ENCODE measurements at places on chromosomes 13 and 19.
A peak's percentile ranks its signal among the peaks of the same experiment; 100 is the strongest.

DNA sequence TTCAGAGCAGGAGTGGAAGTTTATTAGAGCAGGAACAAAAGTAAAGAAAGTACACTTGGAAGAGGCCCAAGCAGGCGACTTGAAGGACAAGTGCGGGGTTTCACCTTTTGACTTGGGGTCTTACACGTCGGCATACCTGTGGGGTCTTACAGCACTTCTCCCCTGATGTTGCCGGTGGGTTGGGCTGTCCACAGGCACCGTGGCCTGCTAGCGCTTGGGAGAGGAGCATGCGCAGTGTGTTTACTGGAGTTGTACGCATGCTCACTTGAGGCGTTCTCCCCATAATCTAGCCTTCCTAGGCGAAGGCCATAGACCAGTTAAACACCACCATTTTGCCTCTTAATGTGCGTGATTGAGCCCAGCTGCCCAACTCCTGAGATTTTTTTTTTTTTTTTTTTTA, 25.0 kb upstream of the PLEKHF1 start:
- no peak overlapping the region for H3K27ac ChIP-seq
- no peak for DNase-seq
- no peaks in the 10 kb centered on the region for H3K27me3 ChIP-seq
- peaks cover 8% of the 10 kb centered on the region for H3K4me1 ChIP-seq
- no peaks in the 10 kb centered on the region for H3K36me3 ChIP-seq

DNA sequence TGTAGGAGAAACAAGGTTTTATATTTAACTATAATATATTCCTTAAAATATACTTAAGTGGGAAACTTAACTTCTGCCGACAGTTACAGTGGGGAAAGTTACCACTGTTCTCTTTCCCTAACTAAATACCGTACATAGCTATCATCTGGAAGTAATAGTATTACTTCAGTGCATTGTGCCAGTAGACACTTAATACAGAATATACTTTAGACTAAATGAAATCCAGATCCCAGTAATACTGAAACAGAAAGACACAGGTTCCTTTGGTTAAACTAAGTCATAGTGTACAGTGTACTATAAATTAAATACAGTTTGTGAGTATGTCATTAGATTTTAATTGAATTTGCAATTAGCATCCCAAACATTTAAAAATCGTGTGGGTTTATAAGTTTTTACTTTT, 107.5 kb downstream of the PCCA start:
- H3K27ac ChIP-seq, result no peak overlapping the region
- H3K36me3 ChIP-seq, result peaks cover 7% of the 10 kb centered on the region
- no peak overlapping the region for H3K4me3 ChIP-seq
- H3K4me1 ChIP-seq, result no peaks in the 10 kb centered on the region
- no peak for DNase-seq

GRCh38 chr19:12997967-12998940, 3.0 kb downstream of the NFIX start:
- H3K27ac ChIP-seq, result no peak overlapping the region
- no peaks in the 10 kb centered on the region for H3K36me3 ChIP-seq
- H3K27me3 ChIP-seq, result no peaks in the 10 kb centered on the region
- DNase-seq, result peak; percentile 7

DNA sequence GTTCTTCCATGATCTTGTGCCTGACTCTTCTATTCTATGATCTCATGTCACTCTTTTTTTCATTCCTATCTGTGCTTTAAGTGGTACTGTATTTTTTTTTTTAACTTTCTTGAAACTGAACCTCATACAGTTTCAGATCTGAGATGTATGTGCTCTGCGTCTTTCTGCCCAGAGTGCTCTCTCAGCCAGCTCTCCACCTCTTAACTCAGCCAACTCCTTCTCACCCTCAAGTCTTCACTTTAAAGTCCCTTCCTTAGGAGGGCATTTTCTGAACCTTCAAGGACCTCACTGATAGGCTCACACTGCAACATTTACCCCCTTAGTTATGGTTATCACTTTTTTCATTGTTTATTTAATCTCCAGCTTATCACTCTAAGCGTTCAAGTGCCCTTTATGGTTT, 158.7 kb downstream of the IRS2 start:
- H3K27me3 ChIP-seq, result no peaks in the 10 kb centered on the region
- DNase-seq, result no peak
- no peaks in the 10 kb centered on the region for H3K4me1 ChIP-seq
- no peak overlapping the region for H3K27ac ChIP-seq

DNA sequence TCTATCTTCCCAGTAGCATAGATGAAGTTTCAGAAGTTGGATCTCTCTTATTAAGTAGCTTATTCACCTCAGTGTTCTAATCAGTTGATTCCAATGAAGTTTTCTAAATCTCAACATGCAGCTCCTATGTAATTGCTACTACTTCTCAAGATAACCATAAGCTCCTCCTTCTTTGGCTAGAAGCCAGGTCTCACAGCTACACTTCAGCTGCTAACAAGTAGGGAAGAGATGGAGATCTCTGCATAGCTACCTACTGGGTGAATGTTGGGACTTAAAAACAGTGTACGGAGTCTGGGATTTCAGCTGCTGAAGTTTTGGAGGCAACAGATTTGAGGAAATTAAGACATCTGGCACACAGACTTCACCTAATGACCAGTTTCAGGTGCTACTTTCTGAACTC, 661.0 kb downstream of the SLITRK1 start:
- H3K27ac ChIP-seq, result no peak overlapping the region
- no peak for DNase-seq
- no peak overlapping the region for H3K4me3 ChIP-seq

DNA sequence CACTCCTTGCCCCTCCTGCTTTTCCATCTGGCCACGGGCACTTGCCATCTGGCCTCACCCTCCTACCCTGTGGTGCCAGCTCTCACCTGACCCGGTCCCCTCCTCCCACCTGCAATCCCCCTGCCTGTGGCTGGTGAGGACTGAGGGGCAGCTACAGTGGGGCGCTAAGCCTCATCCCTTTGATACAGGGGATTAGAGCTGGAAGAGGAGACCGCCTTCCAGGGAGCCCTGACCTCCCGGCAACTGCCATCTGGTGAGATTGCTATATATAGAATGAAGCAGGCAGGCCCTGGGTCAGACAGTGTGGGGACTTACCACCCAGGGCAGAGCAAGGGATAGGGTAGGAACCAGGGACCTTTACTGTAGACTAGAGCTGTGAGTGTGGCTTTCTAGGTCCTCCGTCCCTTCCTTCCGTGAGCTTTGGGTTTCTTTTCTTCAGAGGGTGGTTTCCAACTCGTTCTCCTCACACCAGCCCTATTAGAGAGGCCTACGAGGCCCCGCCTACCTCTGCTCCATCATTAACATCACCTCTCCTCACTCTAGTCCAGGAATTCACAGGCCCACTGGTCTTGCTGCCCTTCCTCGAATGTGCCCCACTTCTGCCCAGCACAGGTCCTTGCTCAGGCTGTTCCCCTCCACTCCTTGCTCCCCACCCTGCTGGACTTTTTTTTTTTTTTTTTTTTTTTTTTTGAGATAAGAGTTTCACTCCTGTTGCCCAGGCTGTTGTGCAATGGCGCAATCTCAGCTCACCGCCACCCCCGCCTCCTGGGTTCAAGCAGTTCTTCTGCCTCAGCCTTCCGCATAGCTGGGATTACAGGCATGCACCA, 7.7 kb downstream of the KASH5 start:
- H3K4me1 ChIP-seq, result no peaks in the 10 kb centered on the region
- H3K27me3 ChIP-seq, result no peaks in the 10 kb centered on the region
- no peak overlapping the region for H3K4me3 ChIP-seq
- H3K27ac ChIP-seq, result no peak overlapping the region
- H3K36me3 ChIP-seq, result no peaks in the 10 kb centered on the region

- H3K4me1 ChIP-seq, result no peaks in the 10 kb centered on the region
- no peak overlapping the region for H3K27ac ChIP-seq
- H3K27me3 ChIP-seq, result no peaks in the 10 kb centered on the region
- no peaks in the 10 kb centered on the region for H3K36me3 ChIP-seq
Measured at GRCh38 chr19:33405553-33406461, 32.3 kb downstream of the CEBPG start.

DNA sequence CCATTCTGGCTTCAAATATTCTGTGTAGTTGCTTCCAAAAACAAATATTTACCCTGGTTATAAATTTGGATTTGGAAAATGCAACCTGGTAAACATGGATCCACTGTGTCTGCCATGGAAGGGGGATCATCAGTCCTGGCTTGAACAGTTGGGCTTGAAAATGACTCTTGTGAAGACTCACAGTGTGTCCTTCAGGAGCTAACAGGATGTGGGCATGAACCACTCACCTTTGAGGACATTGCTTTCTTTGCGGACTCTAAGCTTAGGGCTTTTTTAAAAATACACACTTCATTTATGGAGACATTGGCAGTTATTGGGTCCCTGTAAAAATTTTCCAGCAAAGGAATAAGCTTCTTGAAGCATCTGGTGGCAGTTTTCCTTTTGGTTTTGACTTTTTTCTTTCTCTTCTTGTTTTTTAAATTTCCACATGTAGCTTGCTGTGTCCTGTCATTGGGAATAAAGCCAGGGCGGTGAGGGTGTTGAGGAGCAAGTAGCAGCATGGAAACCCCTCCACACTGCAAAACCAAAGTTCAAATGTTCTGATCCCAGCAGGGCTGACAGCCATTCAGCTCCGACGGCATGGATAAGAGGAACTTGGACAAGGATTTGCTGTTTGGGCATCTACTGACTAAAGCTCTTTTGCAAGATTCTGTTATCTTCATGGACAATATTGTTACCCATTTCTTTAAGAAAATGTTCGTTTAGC, 39.5 kb upstream of the SERP2 start:
- H3K27ac ChIP-seq, result no peak overlapping the region
- H3K36me3 ChIP-seq, result no peaks in the 10 kb centered on the region
- H3K4me1 ChIP-seq, result no peaks in the 10 kb centered on the region
- no peaks in the 10 kb centered on the region for H3K27me3 ChIP-seq
- H3K4me3 ChIP-seq, result no peak overlapping the region
